ENCODE measurements at places on chromosomes 6 and 20.

GRCh38 chr6:127300411-127300810 is 33.7 kb downstream of the RNF146 start:
- DNase-seq: no peak

DNA sequence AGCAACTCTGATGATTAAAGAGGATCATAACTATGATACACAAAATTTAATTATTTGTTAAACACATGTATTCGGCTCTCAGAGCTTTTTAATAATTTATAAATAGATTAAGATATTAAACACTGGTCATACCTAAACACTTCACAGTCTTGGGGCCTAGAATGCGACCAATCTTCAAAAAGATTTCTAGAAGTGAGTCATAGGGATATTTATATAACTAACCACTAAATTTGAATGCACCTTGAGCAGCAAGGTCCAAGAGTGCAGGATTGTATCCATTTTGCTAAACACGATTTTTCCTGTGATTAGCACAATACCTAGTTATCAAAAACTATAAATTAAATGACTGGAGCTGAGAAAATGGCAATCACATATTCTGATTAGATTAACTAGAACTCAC is 709.3 kb downstream of the EPHA7 start:
- no peak for DNase-seq

- no peak for DNase-seq
Measured at GRCh38 chr6:40387871-40388264, 199.3 kb downstream of the LRFN2 start.

GRCh38 chr6:92150553-92150952 is 1268.8 kb downstream of the EPHA7 start:
- DNase-seq: no peak

- DNase-seq: no peak
Measured at GRCh38 chr6:143880412-143880811, 16.1 kb downstream of the ZC2HC1B start.

DNA sequence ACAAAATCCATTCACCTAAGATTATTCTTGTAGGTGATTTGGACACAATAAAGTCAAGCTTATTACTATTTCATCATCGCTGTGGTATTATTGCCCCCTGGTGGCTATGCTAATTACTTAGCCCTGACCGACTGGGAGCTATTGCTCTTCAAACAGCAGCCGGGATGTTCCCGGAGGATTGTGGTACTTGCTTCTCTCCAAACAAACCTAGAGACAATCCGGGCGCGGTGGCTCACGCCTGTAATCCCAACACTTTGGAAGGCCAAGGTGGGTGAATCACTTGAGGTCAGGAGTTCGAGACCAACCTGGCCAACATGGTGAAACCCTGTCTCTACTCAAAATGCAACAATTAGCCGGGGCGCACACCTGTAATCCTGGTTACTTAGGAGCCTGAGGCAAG is 15.4 kb upstream of the STMND1 start:
- DNase-seq: no peak

DNA sequence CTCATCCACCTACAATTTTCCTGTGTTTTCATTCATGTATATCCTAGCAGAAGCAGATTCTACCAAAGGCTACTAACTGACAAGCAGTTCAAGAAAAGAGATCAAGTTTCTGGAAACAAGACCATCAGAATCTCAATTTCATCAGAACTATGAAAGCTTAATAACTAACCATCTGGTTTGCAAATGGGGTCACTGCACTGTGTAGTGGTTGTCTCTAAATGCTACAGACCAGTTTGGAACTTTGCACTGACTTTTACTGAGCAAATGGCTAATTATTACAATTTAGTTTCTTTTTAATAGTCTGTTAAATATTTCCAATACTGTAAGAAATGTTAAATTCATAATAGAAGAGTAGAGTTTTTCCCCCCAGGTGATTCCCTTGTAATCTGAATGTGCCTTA is 64.5 kb downstream of the REPS1 start:
- no peak for DNase-seq

DNA sequence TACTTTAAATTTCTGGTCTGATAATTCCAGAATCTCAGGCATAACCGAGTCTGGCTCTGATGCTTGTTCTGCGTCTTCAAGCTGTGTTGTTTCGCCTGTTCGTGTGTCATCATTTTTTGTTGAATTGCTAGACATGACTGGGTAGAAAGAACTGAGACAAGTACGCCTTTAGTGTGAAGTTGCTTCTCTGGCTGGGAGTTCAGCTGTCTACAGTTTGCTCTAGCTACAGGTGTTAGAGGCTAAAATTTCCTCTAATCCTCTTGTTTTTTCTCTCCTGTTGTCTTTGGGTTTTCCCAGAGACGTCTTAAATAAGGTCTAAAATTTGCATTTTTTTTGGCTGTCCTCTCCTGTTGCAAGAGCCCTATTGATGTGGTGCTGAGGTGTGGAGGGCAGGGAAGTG is 100.3 kb downstream of the FAM50B start:
- DNase-seq: no peak

- no peak for DNase-seq
Measured at GRCh38 chr20:19968466-19969073, 48.6 kb upstream of the NAA20 start.

DNA sequence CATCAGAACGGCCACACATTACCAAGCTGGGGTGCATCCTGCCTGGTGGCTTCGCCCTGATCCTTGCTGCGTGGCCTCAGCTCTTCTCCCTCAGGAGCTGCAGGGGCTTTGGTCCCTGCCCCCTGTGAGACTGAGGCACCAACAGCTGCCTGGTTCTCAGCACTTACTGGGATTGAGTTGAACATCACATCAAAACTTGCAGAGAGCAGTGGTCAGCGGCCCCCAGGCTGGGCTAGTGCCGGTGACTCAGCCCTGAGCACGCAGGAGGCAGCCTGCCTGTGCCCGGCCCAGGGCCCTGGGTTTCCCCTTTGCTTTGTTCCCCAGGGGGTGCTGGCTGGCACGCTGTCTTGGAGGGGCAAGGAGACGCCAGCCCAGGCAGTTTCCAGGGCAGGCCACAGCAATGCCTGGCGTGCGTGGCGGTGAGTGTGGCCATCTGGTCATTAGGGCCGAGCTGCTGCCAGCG is 63.3 kb downstream of the DLL1 start:
- DNase-seq: no peak

GRCh38 chr6:145381941-145382340 is 353.4 kb downstream of the EPM2A start:
- no peak for DNase-seq

DNA sequence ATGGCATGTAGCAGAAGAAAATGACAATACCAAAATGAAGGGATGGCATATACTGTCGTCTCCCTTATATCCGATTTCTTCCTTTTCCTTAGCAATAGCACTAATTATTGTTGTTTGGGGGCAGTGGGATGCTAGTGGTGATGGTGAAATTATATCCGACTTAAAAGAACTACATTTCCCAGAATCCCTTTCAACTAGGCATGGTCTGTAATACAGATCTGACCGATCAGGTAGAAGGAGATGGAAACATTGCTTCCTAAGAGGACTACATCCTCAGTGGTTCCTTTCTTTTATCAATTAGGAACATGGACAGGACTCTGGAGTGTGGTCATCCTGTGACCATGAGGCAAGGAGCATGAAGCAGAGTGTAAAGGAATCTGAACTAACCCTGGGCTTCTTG is 532.6 kb downstream of the CBLN4 start:
- DNase-seq: no peak

- no peak for DNase-seq
Measured at GRCh38 chr6:93794166-93794565, 374.8 kb upstream of the EPHA7 start.

GRCh38 chr6:19391926-19392325 is 445.2 kb upstream of the ID4 start:
- DNase-seq: no peak

GRCh38 chr6:25297039-25297441 is 17.9 kb downstream of the CARMIL1 start:
- no peak for DNase-seq

- no peak for DNase-seq
Measured at GRCh38 chr20:6140947-6141346, 18.1 kb upstream of the FERMT1 start.

DNA sequence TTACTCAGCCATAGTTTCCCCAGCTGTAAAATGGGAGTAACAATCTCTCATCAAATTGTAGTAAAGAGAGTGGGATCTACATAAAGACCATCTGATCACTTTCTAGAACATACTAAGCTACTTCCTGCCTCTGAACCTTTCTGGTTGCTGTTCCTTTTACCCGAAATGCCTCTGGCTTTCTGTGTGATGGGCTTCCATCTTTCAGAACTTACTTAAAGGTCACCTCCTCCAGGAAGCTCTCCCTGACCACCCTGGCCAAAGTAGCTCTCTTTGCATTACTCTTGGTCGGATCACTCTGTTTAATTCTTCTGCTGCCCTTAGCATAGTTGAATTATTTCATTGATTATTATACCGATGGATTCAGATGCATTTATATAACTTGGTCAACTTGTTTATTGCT is 171.0 kb downstream of the BMP7 start:
- DNase-seq: no peak

- no peak for DNase-seq
Measured at GRCh38 chr6:36479256-36479655, 36.5 kb downstream of the KCTD20 start.

DNA sequence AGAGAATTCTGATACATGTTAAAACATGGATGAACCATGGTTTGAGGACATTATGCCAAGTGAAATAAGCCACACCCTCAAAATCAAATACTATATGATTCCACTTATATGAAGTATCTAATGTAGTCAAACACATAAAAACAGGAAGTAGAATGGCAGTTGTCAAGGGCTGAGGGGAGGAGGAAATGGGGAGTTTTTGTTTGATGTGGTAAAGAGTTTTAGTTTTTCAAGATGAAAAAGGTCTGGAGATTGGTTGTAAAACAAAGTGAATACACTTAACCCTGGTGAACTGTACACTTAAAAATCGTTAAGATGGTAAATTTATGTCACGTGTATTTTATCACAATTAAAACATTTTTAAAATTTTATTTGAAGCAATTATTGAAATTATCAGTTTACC is 127.4 kb upstream of the GRIK2 start:
- DNase-seq: no peak

DNA sequence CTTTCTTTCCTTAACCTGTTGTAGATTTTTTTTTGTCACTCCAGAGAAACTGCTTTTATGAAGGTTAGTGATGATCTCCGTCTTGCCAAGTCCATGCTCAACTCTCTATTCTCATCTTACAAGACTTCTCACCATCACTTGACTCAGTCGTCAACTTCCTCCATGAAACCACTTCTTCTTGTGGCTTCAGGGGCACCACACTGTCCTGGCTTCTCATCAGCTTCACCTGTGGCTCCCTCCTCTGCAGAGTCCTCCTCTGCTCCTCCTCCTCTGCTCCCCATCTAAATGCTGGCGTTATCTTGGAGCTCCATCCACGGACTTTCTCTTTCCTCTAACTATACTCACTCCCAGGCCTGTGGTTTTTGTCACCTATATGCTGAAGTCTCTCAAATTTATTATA is 187.5 kb downstream of the BACH2 start:
- no peak for DNase-seq

- no peak for DNase-seq
Measured at GRCh38 chr6:169161572-169162167, 92.0 kb downstream of the THBS2 start.

DNA sequence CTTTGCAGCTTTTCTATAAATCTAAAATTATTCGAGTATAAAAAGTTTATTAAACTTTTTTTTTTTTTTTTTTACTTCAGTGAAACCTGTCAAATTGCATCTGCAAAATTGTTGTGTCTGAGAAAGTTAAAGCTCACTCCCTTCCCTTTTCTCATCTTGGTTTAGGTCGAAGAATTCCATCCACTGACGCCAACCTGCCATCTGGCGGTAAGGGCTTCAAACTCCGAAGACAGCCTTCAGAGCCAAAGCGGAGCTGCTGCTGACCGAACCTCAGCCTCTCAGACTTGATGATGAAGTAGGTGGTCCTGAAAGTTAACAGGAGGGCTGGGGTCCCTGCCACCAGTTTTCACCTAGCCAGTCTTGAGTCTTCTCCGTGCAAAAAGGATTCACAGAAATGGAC is 29.6 kb upstream of the VAPB start:
- DNase-seq: no peak

DNA sequence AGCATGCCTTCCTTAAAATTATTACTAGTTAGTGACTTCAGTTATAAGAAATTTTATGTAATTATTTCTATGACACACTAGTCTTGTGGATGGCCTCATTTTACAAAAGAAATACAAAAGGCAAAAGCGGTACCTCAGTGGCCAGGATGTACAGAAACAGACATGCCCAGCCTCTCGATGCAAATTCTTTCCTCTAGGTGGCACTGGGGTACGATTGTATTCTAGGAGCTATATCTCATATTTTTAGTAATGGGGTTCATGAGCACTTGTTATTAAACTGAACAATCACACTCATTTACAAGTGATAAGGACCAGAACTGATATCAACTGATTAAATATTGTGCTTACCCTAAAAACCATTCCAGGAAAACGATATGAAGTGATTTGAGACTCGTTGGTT is 59.8 kb downstream of the SOD2 start:
- no peak for DNase-seq

All from effector CD8-positive, alpha-beta T cell (primary cell).